ENCODE measurements at places on chromosomes 1 and 21.

GRCh38 chr1:72241397-72241796, 40.9 kb downstream of the NEGR1 start:
- no peak for DNase-seq

GRCh38 chr1:109253803-109254620, 4.7 kb downstream of the CELSR2 start:
- DNase-seq: no peak

- no peak for DNase-seq
These were observed 128.4 kb downstream of the CYYR1 start for GRCh38 chr21:26444646-26445045.

DNA sequence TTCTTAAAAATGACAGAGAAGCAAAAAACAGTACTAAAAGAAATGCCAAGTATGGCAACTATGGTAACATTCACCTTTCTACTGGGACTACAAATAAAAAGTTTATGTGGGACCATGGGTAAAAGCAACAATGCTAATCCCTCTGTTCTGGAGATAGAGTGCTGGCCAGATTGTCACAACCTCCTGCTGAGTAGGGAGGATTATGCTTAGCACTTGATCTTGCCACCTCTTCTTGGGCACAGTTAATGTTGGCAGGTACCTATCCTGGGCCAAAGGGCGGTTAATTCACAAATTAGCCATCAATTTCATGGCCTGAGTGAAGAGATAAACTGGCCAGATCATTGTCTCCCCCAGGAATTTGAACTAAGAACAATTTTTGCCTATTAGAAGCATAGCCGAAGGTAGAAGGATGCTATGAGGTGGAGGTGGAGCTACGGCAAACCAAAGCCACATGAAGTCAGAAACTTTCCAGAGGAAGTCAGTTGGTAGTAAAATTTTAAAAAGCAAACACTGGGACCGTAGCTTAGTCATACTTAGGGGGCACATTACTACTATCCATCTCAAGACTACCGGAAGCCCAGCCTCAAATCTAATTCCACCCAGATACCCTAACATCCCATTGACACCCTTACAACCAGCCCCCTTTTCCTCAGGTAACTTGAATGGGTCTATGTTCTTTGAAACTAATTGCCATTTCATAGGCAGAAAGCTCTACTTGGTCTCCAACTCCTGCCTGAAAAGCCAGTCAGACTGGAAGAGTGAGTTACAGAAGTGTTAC, 2.7 kb downstream of the SCYL3 start:
- DNase-seq: no peak

GRCh38 chr1:85453640-85454194, 11.2 kb downstream of the DDAH1 start:
- DNase-seq: no peak

DNA sequence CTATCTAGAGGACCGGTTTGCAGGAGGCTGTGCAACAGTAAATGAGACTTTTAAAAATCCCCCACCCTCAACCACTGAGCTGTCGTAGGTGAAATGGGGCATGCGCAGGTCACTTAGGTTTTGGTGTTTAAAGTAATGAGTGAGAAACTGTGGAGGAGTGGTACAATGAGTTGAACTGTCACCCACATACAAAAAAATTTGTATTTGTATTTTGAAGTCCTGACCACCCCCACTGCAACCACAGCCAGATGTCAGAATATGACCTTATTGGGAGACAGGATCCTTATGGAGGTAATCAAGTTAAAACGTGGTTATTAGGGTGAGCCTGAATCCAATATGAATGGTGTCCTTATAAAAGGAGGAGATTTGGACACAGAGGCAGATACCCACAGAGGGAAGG, 1.6 kb upstream of the IRF6 start:
- no peak for DNase-seq

All from omental fat pad (tissue), 4 donors.